ENCODE measurements at places on chromosomes 4 and X.

DNA sequence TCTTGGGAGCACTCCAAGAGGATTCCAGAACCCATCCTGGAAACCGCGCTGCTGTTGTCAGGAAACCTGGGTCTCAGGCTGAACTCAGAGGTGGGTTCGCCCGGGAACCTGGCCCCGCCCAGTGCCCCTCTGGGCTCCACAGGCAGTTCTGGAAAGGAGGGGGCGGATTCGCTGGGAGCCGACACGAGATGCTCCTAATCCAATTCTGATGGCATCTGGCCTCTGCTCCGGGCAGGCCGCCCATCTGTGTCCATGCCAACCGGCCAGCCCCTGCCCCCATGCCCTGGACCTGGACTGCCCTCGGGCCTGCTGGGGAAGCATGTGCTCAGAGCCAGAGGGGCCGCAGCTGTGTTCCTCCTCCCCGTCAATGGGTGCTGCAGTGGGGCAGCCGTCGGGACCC, 21.0 kb downstream of the ATP2B3 start:
- DNase-seq = no peak

GRCh38 chr4:140047017-140047640, 106.9 kb downstream of the MAML3 start:
- DNase-seq = no peak

GRCh38 chrX:63720293-63720692, 64.7 kb downstream of the ARHGEF9 start:
- DNase-seq = no peak

- no peak for DNase-seq
Measured at GRCh38 chrX:123277347-123277746, 93.3 kb downstream of the GRIA3 start.

GRCh38 chrX:43964936-43965335, 8.3 kb downstream of the NDP start:
- no peak for DNase-seq

DNA sequence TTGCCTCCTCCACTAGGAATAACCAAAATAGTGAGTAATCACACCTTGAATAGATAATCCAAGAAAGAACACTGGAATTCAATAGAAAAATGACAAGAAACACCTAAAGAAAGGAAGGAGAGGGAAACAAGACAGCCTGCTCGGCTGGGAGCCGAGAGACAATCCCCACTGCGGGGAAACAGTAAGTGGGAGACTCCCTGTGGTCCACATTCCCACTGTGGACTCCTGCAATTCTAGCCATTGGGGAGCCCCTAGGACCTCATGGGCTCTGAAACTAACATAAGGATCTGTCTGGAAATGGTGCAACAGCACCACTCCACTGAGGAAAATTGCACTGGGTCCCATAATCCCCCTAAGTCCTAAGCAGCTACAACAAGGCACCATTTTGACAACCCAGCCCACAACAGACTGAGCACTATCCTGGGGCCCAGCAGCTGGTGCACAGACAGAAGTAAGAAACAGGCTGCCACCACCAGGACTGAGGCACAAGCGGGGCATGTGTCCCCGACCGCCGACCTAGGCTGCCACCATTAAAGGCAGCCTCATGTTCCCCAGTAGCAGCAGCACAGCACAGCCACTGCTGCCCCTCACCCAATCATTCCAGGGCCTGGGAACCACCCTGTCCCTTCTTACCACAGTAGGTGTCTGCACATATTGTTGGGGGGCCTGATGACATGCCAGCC, 14.2 kb downstream of the LRBA start:
- no peak for DNase-seq

GRCh38 chrX:45191383-45191782, 9.3 kb downstream of the DIPK2B start:
- peak; percentile 3 for DNase-seq

GRCh38 chr4:23382879-23383278, 507.0 kb downstream of the PPARGC1A start:
- DNase-seq = no peak

DNA sequence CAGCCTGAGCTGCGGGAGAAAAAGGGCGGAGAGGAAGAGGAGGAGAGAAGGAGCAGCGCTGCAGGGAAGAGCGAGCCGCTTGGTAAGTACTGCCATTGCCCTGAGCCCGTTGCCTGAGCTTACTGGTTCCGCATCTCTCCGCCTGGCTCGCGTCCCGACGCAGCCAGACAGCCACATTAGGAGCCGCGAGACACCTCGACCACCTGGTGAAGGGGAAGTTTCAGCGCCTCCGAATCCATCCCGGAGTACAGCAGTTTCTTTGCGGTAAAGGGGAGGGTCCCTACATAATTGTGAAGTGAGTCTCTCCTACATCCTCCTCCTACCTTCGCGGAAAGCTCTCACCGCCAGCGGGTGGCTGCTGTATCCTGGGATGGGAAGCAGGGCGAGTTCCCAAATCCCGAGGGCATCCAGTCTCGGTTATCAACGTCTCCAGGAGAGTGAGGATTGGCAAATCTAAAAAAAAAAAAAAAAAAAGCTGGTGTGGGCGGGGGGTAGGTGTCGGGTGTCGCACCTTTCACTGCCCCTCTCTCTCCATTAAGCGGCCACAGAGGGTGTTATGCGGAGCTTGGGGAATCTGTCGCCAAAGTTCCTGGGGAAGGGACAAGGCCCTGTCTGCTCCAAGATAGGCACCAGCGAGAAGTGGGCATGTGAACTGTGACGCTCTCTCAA, 7.9 kb downstream of the TBX22 start:
- DNase-seq = no peak

- DNase-seq = no peak
Measured at GRCh38 chr4:152941411-152941810, 5.3 kb downstream of the FHDC1 start.

DNA sequence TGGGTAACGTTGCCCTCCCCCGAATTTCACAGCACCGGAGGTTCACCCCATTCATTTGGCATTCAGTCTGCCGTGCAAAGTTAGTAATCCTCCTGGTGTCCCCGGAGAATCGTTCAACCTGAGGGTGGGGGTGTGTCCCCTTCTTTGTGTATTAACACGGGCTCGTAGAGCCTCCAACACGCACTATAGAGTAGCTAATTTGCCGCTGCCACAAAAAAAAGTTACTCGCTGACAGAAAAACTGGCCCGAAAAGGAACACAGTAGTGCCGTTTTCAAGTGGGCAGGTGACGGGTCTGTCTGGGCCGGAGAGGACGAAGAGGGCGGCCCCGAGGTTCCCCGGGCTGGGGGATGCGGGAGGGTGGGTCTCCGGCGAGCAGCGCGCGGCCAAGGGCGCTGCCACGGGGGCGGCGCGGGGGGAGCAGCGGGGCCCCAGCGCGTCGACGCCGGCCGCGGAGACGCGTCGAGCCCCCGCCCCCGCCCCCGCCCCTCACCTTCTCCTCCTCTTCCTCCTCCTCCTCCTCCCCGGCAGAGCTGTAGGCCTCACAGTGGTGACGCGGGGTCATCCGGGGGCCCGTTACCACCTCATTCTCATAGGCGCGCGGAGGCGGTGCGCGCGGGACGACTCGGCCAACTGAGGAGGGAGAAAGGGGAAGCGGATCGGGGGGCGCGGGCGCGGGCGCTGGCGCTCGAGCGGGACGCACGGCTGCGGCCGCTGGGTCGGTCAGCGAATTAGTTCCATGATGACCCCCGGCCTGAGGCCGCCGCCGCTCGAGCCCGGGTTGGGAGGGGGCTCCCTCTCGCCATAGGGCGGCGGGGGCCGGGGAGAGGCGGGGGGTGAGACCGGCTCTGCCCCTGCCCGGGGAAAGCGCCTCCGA, 571 bp downstream of the CCNI start:
- DNase-seq = peak; percentile 84

DNA sequence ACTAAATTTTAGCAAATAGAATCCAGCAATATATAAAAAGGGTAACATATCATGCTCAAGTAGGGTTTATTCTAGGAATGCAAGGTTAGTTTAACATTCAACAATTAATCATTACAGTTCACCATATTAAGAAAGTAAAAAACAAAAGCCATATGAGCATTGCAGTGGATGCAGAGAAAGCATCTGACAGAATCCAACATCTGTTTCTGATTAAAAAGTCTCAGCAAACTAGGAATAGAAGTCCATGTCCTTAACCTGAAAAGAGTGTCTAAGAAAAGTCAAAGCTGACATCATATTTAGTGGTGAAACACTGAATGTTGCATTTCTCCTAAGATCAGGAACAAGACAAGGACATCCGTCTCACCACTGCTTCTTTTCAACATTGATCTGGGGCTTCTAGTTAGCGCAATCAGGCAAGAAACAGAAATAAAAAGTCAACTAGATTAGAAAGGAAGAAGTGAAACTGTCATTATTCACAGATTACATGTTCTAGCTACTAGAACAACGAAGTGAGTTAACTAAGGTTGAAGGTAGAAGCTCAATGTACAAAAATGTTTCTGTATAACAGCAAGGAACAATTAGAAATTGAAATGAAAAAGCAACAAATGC, 49.3 kb downstream of the MRPL1 start:
- DNase-seq = peak; percentile 10

DNA sequence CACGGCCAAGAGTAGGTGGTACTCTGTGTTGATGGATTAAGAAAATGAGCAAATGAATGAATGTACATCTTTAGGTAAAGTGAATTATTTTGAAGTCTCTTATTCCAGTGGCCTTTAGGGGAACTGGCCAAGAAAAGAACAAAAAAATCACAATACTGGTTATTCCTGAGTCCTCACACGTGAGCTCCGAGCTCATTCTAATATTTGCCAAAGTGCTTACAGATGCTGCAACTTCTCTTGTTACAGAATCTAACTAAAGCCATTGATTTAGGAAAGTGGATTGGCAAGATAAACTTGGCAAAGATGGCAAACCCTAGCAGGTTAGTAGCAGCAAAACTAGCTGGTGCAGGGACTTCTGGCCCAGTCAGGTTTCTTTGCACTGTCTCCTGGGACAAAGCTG, 37.6 kb downstream of the IDS start:
- no peak for DNase-seq

DNA sequence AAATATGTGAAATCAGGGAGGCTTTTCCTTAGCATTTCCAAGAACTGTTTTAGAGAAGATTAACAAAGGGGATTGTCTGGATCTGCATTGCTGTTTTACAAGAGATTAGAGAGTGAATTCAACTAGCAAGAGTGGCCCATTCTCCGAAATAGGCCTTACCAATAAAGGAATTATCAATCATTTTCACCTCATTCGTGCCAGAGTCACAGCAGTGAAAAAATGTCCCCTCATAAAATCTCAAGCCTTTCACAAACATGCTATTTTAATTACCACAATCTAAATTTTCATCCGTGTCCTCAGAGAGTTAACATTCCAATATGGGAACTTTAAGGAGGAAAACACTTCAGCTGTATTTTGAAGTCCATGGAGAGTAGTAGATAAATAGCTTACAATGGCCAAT, 979.6 kb downstream of the RPA4 start:
- DNase-seq = no peak

- DNase-seq = peak; percentile 40
Measured at GRCh38 chrX:386239-386767, 404 bp downstream of the PPP2R3B start.

DNA sequence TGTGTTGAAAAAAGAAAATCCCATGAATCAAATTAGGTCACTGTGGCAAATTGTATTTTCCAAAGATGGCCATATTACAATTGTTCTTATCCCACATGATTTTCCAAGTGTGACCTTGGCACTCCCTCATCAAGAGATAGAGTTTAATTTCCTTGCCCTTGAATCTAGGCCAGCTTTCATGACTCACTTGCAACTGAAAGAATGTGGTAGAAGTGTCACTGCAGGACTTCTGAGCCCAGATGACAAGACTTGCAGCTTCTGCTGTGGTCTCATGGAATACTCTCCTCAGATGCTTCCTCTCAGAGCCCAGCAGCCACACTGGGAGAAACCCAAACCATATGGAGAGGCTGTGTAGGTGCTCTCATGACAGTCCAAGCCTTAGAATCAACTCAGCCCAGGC, 139.0 kb downstream of the ADAMTS3 start:
- DNase-seq = no peak

DNA sequence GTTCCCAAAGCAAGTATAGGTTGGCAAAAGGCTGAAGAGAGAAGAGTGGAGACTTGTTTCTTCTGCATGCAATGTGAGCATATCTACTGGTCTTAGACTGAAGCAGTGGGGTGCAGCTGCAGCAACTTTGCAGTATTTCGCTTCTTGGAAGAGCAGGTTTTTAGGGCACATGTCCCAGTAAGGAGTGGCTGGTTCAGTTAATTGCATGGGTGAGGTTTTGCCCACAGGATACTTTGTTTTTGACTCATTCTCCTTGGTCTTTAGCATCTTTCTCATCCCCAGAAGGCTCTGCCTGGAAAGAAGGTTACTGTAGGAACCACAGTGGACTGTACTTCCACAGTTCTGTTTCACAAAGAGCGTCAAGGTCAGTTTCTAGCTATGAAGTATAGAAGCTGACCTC, 68.0 kb upstream of the NR3C2 start:
- no peak for DNase-seq

DNA sequence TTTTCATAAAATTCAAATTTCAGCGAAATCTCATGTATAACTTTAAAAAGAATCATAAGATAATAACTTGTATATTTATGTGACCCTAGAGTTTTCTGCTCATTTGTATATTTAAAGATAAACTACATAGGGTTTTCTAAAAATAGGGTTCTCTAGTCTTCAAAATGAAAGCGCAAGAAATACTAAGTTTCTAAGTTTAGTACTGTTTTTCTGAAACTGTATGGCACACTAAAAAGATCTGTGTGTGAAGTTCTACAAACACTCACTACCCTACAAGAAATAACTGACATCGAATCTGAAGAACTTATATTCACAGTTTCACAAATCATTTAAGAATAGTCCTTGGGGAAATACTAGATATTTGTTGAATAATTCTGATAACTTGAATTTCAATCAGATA, 38.7 kb upstream of the NDST4 start:
- DNase-seq = no peak

DNA sequence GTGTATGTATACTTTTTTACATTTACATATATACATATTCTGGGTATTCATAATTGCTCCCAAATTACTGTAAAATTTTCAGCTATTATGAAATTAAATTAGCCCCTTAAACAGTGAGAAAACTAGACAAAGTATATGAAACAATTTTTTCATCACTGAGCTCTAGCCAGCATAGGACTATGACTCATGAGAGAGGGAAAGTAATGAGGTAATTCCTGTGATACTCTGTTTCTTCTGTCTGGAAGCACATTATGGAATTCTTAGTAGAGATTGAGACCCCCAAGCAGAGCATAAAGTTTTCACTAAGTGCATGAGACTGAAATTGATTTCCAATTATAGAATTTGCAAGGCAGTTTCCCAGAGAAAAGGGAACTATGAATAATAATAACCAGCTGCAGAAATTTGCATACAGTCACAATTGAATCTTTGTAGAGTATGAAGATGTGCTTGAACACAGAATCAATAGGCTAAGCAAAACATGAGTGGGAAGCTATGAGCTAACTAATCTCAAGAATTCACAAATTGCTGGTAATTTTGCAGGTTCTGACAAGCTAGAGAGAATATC, 779.3 kb downstream of the ARAP2 start:
- no peak for DNase-seq

- DNase-seq = no peak
Measured at GRCh38 chr4:94516999-94517398, 65.3 kb downstream of the PDLIM5 start.

- no peak for DNase-seq
Measured at GRCh38 chrX:142156567-142156966, 48.5 kb downstream of the MAGEC2 start.

- no peak for DNase-seq
Measured at GRCh38 chr4:176825586-176825985, 32.9 kb upstream of the VEGFC start.

All from germinal center (tissue), 1 donor.